ENCODE measurements at places on chromosomes 11 and 22.

GRCh38 chr11:76186776-76187279 is 19.5 kb downstream of the WNT11 start:
- no peak for DNase-seq

GRCh38 chr11:61569018-61569417 is 11.9 kb downstream of the SYT7 start:
- DNase-seq, result no peak

DNA sequence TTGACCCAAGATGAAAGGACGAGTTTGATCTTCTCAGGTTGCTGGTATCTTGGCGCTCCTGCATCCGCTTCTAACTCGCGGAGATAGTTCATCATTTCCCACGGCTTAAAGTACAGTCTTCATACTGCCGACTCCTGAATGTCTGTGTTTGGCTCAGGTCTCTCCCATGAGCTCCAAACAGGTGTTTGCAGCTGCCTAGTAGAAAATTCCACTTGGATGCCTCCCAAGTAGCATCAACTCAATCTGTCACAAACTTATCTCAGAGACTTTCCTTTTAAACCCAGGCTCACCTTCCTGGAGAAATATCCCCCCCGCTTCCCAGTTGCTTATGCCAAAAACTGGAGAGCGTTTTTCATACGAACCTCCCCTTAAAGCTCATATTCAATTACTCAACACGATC is 986.5 kb downstream of the TBC1D22A start:
- no peak for DNase-seq

GRCh38 chr22:35842954-35843353 is 125.3 kb downstream of the APOL5 start:
- no peak for DNase-seq

- DNase-seq, result no peak
Measured at GRCh38 chr11:44986315-44986714, 35.6 kb upstream of the TP53I11 start.

DNA sequence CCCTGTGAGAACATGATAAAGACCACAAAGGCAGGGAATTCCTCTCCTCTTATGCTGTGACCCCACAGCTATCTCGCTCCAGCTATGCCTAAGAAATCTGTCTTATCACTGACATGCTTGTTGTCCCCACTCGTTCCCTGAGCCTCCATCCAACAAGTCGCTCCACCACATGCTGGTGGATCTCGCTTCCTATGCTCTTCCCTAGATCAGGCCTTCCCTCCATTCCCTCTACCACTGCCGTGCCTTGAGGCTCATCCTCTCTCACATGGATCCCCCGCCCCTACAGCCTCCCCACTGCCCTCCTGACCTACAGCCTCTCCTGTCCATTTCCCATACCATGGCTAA is 1.4 kb upstream of the DGAT2 start:
- DNase-seq, result no peak

GRCh38 chr11:114171257-114172054 is 111.9 kb downstream of the ZBTB16 start:
- no peak for DNase-seq

DNA sequence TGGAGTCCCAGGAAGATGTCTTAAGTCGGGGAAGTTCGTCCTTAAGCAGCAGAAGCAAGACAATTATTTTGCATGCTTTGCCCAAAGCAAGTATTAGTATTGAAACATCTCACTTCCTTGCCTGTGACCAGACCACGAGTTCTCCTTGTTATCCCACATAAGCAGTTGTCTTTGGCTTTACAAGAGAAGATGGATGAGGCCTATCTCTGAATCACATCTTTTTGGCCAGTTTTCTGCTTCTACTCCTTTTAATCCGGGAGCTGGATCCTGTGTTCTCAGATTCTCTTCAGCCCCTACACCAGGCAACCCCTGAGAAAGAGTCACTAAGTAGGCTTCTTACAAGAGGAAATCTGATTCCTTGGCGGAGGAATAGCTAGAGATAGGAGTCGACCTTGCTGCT is 2.1 kb downstream of the SYT9 start:
- no peak for DNase-seq

GRCh38 chr11:85784480-85785265 is 26.3 kb downstream of the SYTL2 start:
- DNase-seq, result no peak

- DNase-seq, result peak; percentile 23
Measured at GRCh38 chr11:12777208-12777874, 103.1 kb downstream of the TEAD1 start.

DNA sequence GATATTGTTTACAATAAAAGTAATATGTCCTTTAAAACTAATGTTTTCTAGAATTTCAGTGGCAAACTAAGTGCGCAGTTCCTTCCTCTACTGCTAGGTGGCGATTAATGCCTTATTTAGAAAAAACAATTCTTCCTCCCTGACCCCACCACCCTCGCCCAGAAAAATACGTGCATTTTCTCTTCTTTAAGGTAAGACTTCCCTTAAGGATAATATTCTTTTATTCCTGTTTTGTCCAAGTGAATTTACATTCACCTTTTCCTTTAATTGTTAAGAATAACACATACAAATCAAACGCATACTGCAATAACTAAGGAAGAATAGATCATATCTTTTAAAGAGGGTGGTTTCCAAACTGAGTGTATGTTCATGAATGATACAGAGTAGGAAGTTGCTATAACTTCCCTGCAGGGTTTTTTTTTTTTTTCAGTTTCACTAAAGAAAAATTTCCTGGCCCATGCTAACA is 17.0 kb upstream of the PSMA1 start:
- no peak for DNase-seq

GRCh38 chr22:27412866-27413445 is 388.6 kb downstream of the MN1 start:
- no peak for DNase-seq

- DNase-seq, result peak; percentile 10
Measured at GRCh38 chr22:28600546-28601143, 79.0 kb downstream of the TTC28 start.

DNA sequence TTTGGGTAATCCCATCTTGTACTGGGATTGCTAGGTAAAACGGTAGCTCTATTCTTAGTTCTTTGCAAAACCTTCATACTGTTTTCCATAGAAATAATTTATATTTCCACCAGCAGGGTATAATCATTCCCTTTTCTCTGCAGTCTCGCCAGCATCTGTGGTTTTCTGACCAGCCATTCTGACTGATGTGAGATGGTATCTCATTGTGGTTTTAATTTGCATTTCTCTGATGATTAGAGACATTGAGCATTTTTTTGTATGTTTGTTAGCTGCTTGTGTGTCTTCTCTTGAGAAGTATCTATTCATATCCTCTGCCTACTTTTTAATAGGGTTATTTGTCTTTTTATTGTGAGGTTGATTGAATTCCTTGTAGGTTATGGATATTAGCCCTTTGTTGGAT is 220.9 kb downstream of the PGR start:
- peak; percentile 60 for DNase-seq

DNA sequence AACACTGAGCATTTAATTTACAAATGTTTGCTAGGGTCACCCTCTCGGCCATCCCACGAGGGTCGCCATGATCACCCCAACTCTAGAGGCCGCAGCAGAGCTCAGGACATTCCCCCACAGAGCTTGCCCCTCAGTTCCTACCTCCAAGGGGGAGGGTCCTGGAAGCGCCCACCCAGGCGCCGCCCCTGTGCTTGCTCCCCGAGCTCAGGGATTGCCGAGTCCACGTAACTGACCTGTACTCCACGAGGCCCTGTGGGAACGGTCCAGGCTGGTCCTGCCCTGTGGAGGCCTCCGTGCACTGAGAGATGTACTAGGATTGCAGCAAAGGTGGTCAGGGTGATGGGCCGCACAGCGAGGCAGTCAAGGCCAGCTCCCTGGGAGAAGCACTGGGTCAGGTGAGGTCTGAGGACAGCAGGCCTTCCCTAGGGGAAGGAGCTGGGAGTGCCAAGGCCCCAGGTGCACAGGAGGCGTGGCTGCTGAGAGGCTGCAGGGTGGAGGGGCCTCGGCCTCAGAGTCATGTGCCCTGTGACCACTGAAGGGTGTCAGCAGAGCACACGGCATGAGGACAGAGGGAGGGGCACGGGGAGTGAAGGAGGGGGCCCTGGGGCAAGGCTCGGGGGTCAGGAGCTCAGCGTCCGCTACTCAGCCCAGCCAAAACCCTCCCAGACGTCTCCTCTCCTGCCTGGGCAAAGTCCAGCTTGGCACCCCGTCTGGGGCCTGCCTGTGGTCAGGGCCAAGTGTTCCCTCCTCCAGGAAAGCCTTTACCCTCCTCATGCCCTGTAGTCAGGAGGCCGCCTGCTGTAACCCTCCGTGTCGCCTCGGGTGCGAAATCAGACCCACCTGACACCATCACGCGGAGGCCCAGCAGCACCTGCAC is 2.4 kb upstream of the MIOX start:
- DNase-seq, result no peak

DNA sequence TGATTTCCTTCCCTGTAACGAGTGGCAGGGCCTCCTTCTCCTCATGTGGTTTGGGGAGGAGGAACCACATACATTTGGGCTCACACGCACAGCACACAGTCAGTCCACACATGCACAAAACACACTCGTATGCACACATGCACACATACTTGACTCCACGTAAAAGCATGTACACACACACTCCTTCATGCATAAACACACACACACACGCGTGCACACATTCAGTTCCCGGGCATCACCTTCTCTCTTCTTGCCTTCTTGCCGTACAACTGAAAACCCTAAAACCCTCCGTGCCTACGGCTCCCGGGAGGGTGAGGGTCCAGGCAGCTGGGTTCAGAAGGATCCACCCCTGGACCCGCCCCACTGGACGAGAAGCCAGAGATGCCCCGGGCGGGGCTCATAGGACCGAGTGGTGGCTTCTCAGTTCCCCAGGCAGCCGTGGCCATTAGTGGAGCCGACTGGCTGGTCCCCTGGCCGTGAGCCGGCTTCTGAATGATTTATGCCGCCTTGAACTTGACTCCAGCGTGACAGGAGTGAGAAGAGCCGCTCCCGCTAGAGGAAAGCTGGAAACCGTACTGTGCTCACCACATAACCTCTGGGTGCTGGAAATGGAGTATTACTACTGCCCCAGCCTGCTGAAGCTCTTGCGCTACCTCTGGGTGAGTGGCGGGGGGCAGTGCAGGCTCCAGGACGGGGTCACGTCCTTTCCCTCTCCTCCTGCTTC is 117.4 kb downstream of the KIAA1671 start:
- no peak for DNase-seq

DNA sequence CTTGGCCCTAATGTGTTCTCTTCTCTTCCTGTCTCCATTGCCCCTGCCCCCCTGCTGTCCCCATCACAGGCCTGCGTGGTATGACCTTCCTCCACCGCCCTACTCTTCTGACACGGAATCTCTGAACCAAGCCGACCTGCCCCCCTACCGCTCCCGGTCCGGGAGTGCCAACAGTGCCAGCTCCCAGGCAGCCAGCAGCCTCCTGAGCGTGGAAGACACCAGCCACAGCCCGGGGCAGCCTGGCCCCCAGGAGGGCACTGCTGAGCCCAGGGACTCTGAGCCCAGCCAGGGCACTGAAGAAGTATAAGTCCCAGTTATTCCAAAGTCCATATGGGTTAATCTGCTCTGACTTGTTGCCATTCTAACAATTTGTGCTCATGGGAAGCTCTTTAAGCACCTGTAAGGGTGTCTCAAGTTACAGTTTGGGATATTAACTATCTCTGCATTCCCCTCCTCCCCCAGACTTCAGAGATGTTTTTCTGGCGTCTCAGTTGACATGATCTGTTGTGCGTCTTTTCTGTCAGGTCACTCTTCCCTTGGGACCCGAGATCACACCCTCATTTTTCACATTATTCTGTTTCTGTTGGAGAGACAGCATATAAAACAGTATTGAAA is 60.0 kb downstream of the COMMD9 start:
- no peak for DNase-seq

DNA sequence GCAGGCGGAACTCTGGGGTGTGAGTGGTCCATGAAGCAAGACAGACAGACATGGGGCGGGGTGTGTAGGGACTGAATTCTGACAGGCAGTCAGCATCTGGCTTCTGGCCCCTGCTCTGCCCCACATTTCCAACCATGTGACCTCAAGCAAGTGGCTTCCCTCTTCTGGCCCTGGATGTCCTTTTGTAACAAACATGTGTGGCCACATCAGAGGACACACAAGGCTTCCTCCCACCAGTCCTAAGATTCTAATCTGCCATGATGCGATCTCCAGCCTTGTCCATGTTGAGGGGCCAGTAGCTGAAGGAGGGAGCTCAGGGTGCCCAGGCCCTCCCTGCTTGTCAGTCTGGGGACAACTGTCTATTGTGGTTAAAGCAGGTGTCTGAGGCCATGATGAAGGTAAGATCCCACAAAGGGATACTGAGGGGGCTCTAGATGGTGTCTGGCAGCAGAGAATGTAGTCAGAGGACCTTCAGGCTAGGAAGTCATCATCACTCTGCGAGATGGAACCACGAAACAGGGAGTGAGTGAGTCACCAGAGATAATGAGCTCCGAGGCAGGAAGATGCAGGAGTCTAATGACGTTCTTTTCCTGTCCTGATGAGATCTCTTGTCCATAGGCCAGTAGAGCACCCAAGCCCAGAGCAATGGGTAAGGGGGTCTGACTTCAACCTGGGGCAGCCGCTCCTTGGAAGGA is 27.4 kb downstream of the DRD2 start:
- DNase-seq, result peak; percentile 24

DNA sequence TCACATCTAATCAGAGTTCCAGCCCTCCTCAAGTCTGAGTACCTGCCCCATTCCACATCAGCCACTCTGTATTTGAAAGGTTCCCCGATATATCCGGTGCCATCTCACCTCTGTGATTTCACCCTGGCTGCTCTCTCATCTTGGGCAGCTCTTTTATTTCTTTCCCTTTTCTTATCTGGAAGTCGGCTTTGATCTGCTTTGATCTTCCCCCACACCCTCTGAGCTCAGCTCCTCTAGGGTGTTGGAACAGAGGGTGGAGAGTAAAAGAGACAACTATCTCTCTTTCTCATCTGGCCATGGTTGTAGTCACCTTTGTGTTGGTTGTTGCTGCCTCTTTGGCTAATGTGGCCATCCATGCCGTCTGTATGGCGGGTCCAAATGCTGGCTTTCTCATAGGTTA is 108.3 kb downstream of the ENTHD1 start:
- DNase-seq, result no peak

GRCh38 chr22:18091478-18091877 is 13.7 kb downstream of the PEX26 start:
- no peak for DNase-seq

GRCh38 chr11:69635804-69636511 is 5.0 kb upstream of the CCND1 start:
- DNase-seq, result no peak

DNA sequence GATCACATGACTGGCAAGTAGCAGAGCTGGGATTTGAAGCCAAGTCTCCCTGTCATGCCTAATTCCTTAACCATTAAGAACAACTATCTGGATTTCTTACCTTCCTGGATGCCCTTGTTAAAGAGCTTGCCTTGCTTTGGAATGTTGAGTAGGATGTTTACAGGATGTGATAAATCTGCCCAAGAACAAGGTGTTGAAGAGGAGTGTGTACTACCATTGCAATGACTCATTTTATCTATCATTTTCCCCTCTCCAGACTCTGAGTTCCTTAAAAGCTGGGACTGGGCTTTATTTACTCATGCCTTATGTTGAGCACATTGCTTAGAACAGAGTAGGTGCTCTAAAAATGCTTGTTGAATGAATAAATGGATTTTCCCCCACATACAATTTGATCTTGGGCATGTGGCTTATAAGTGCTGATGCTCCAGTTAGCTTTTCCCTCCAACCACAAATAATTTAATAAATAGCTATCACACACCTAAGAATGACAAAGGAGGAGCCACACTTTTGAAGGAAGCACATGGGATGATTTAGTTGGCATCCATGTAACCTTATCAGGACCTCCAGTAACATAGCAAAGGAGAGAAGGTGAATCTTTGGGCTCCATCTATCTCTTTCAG is 268.6 kb upstream of the SESN3 start:
- DNase-seq, result peak; percentile 79

GRCh38 chr11:96219981-96220623 is 122.9 kb downstream of the MAML2 start:
- peak; percentile 24 for DNase-seq
